ENCODE measurements at places on chromosomes 13 and 19.

- DNase-seq = no peak
Measured at GRCh38 chr13:47890146-47890814, 110.8 kb downstream of the SUCLA2 start.

GRCh38 chr13:39232401-39232980, 194.2 kb downstream of the NHLRC3 start:
- DNase-seq = no peak

DNA sequence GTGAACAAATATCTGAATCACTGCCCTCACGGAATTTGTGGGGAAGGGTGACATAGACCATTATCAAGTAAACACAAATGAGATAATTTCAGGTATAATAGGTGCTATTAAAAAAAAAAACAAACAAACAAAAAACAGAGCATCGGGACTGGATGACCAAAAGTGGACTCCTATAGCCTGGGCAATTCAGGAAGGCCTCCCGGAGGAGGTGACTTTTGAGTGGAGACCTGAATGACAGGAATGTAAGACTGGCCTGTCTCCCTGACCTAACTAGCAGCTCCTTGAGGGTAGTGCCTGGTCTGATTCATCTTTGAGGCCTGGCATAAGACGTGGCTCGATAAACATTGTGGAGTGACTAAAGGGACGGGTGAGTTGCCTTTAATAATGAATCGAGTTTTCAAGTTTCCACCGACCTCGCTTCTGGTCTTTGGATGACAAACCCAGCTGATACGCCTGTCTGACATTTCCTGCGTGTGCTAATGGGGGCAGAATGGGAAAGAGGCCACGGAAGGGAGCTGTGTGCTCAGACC, 6.8 kb downstream of the KLK10 start:
- DNase-seq = no peak

DNA sequence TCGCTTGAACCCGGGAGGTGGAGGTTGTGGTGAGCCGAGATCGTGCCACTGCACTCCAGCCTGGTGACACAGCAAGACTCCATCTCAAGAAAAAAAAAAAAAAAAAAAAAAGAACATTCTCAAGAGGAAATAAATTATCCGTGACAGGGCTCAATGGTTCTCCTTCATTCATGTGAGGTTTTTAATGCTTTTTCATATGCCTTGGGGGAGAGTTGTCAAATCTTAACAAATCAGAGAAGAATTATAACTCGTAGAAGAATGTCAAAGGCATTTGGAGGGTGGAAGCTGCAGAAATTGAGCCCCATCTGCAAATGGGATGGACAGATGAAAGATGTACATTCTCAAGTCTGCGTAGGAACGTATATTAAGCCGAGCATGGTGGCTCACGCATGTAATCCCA, 34.9 kb upstream of the HOMER3 start:
- DNase-seq = no peak

- DNase-seq = no peak
Measured at GRCh38 chr13:67421475-67421874, 191.3 kb upstream of the PCDH9 start.

DNA sequence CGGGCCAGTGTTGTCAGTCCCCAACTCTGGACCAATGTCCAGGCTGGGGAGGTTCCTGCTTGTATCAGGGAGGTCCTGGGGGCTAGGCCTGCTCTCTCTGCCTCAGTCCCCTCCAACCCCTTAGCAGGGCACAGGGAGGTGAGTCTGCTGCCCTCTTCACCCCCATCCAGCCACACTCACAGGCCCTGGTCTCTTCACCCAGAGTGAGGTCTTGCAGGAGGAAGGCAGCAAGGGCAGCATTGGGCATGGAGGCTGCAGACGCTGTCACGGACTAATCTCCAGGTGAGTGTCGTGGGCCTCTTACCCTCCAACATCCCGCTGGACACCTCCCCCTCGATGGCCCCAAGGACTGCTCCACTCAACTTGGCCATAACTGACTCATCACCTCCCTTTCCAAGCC, 11.9 kb upstream of the SIGLEC11 start:
- no peak for DNase-seq

GRCh38 chr19:14413693-14414181, 5.4 kb downstream of the DDX39A start:
- no peak for DNase-seq

GRCh38 chr13:24854311-24854710, 90.3 kb downstream of the RNF17 start:
- no peak for DNase-seq

DNA sequence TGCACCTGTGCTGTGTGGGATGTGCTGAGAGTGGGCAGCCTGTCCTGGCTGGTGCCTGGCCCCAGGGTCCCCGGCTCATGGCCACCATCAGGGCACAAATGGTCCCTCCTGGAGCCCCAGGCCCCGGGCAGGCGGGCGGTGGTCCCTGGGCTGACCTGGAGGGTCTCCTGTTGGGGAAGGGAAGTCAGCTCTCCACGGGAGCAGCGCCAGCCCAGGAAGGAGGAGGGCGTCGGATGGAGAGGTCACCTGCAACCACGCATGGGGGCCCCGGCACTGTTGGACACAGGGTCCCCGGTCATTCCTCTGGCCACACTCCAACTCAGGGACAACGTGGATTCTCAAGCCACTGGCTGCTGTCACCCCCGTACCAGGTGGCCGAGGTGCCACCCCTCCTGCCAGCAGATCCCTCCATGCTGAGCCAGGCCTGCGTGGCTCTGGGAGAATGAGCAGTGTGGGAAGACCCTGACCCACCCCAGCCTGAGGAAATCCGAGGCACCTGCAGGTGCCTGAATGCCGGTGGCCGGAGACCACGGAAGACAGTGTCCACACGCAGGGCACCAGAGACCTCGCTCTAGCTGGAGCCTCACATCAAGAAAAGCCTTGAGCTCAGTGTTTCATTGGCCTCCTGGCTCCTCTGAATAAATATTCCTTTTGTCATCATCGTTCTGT, 13.5 kb downstream of the LMNB2 start:
- no peak for DNase-seq

DNA sequence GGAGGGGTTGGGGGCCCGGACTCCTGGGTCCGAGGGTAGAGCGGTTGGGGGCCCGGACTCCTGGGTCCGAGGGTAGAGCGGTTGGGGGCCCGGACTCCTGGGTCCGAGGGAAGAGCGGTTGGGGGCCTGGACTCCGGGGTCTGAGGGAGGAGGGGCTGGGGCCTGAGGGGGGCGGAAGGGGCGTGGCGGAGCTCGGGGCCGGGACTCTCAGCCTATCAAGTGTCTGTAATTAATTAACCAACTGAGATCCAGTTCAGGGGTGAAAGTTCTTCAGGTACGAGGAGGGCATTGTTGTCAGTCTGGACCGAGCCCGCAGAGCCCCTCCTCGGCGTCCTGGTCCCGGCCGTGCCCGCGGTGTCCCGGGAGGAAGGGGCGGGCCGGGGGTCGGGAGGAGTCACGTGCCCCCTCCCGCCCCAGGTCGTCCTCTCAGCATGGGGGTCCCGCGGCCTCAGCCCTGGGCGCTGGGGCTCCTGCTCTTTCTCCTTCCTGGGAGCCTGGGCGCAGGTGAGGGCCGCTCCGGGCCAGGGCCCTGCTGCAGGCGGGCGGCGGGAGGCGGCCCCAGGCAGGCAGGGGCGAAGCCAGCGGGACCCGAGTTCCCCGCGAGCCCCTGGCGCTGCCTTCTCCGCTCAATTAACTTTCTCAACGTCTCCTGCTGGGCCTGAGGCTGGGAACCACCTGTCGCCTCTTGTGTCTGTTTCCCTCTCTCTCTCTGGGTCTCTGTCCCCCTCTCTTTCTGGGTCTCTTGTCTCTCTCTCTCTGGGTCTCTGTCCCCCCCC, 697 bp downstream of the FCGRT start:
- DNase-seq = no peak

DNA sequence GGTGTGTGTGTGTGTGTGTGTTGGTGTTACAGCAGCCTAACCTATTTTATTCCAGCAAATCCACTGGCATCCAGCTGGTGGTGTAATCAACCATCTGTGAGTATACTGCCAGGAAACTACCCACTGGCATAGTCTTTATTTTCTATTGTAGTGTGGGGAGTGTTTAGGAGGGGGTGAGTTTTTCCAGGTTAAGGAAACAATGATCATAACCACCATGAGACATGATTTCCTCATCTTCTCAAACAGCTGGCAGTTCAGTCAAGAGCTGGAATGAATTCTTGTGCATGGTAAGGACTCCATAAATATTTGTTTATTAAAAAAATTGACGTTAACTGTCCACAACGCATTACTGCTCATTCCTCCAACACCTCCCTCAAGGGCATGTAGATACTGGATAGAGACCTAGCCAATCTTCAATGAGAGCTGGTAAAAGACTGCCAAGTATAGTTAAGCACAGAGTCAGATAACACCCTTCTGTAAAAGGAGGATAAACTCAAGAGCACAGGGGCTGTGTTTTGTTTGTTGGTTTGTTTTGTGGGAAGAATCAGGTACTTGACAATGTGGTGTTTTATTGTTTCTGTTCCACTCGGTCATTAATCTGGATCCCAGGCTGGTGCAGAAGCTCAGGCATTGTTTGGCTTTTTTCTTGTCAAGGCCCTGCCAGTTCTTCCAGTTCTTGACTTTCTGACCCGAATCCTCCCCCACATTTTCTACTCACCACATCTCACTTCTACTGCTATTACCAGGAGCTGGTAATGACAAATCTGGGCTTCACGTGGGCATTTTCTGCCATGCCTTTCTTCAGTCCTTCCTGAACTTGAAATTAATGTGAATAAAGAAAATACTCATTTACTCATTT, 31.6 kb upstream of the SLC46A3 start:
- no peak for DNase-seq

GRCh38 chr19:55463583-55464031, 944 bp downstream of the C19orf85 start:
- no peak for DNase-seq

DNA sequence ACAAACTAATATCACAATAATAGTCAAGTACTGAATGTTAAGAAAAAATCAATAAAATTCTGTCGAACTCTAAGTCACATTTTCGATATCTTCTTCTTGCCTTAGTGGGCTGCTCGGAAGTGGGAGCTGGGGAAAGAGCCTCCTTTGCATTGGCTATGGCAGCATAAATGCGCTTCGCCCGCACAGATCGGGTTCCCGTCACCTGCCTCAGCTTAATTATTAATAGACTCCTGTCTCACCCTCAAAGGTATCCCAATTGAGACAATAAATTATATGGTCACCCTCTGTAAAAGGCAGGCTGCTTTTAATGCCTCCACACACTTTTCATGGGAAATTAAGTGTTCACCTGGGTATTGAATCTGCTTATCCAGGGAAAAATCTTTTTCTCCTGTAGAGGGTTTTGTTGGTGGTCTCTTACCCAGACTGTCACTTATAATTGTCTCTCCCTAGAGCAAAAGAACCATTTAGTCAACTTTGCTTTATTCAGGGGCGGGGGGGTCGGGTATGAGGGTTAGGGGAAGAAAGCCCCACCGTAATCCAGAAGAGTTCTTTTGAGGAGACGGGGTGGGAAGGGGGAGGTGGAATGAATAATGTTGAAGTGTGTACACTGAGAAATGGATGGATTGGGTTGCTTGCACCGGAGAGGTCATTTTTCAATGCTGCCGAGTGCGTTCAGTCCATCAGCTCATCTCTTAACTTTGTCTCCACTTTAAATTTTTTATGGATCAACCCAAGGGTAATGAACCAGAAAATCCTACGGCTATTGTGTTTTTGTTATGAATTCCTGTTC, 682.6 kb upstream of the SGCG start:
- DNase-seq = no peak

- no peak for DNase-seq
Measured at GRCh38 chr13:113454936-113455335, 1.6 kb upstream of the ADPRHL1 start.

- no peak for DNase-seq
Measured at GRCh38 chr13:33994198-33994597, 176.2 kb downstream of the RFC3 start.

DNA sequence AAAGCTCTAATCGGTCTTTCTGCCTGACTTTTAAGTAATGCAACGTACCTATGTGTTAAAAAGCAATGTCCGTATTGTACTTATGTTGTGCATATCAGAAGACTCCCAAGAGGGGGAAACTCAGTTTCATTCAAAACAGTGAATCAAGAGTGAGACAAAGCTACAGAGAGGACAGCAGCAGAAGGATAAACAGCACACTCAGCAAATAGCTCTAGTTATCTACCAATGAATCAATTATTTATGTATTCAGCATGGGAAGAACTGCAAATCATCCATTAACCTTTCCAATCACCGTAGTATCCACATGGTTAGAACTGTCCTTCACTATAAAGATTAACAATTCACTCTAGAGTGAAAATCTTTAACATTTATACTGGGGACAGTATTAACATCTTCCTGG, 36.7 kb upstream of the SOHLH2 start:
- no peak for DNase-seq

DNA sequence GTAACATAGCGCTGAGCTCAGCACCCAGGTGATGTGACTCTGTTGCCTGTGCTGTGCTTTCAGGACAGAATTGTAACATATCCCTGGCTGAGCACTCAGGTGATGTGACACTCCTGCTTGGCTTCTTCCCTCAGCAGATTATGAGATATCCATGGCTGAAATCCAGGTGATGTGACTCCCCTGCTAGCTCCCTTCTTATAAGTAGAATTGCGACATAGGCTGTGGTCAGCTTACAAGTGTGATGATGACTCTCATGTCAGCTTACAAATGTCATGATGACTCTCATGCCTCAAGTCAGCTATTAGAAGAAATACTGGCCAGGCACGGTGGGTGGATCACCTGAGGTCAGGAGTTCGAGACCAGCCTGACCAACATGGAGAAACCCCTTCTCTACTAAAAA, 14.3 kb upstream of the ZNF429 start:
- DNase-seq = no peak

GRCh38 chr19:7705387-7706187, 3.7 kb upstream of the FCER2 start:
- no peak for DNase-seq

- no peak for DNase-seq
Measured at GRCh38 chr13:60032851-60033250, 130.9 kb downstream of the DIAPH3 start.

DNA sequence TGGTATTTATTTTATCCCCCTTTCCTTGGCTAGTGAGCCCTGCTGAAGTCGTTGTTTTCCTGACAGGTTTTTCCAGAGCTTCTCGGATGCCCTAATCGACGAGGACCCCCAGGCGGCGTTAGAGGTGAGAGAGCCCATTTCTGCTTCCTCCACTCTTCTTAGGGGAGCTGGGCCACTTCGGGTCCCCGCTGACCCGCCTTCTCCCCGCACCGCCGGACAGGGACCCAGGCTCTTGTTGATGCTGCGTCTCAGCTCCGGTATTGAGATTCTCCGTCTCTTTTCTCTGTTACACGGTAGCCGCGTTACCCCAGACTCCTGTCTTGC, 306 bp downstream of the SUGT1 start:
- no peak for DNase-seq

- no peak for DNase-seq
Measured at GRCh38 chr13:28099396-28100149, 803 bp downstream of the FLT3 start.

Measured in SK-N-DZ (cell line).